SK-N-SH (cell line): ENCODE measurements at places on chromosomes 2 and 18. TPM values are rescaled to one million over a fixed set of nuclear protein-coding genes. Genes with fewer than 3 reads are reported as not detected.

DNA sequence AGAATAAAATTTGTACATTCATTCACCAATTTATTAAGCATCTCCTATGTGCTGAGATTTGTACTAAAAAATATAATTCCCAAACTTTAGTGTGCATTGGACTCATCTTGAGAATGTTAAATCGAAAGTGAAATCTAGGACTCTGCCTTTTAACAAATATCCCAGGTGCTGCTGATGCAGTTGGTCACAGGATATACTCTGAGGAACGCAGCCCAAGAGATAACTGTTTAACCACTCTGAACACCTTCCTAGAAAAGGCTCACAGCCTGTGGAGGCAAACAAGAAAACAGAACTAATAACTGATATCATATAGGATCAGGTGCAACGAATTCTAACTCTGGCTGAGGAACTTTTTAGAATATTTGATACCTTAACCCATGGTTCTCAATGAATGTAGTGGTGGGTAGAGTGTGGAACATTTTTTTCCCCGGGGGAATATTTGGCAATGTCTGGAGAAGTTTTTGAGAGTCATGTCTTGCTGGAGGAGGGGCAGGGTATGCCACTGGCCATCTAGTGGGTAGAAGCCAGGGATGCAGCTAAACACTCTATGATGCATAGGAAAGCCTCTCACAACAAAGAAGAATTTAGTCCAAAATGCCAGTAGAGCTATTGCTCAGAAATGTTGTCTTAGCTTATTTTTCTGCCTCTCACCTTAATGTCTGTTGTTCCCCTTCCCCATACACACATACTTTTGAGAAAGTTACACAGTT, 96.5 kb downstream of the EHBP1 start:
- DNase-seq: no peak

The STARD6 gene
- polyA plus RNA-seq: not detected in 2 replicates

- no peak for DNase-seq
These were observed 14.1 kb upstream of the EML6 start for GRCh38 chr2:54709336-54709809.

DNA sequence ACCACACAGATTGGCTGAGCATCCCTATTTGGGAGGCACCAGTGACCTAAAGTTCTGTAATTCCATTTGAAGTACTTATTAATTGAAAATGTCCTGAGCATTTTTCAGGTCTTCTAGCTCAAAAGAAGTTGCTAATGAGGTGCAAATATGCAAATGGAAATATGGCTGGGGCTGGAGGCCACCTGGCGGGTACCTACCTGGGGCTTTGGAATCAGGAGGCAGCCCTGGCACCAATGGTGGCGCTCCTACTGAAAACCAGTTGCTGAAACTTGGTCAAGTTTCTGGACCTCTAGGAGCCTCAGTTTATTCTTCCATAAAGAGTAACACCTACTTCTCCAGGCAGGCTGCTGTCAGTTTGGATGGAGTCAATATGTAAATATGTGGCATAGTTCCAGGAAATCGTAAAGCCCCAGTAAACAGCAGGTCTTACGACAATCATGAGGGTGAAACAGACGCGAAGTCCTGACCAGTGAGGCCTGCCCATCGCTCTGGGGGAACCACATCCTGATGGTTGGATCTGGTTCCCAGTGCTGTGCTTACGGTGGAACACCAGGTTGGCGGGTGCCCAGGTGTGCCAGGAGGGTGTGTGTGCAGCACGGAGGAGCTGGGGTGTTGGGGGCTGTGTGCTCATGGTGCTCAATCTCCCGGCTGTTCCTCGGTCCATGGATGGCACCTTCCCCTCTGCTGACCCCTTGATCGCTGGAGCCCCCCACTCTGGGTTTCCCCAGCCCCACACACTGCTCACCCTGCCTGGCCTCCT, 186.1 kb downstream of the TWIST2 start:
- DNase-seq: no peak

- no peak for DNase-seq
These were observed 240.2 kb downstream of the TGIF1 start for GRCh38 chr18:3689986-3690763.

The PPP1R1C gene
- 0.26 and 0.41 TPM in 2 replicates for polyA plus RNA-seq

- peak; percentile 6 for DNase-seq
These were observed 109.8 kb downstream of the FSHR start for GRCh38 chr2:49044350-49045079.

The DNER gene
- polyA plus RNA-seq: 1.4 and 1.9 TPM in 2 replicates

The FAM237A gene
- polyA plus RNA-seq: not detected in 2 replicates

- DNase-seq: no peak
These were observed 41.6 kb downstream of the TOGARAM2 start for GRCh38 chr2:29022679-29023078.

DNA sequence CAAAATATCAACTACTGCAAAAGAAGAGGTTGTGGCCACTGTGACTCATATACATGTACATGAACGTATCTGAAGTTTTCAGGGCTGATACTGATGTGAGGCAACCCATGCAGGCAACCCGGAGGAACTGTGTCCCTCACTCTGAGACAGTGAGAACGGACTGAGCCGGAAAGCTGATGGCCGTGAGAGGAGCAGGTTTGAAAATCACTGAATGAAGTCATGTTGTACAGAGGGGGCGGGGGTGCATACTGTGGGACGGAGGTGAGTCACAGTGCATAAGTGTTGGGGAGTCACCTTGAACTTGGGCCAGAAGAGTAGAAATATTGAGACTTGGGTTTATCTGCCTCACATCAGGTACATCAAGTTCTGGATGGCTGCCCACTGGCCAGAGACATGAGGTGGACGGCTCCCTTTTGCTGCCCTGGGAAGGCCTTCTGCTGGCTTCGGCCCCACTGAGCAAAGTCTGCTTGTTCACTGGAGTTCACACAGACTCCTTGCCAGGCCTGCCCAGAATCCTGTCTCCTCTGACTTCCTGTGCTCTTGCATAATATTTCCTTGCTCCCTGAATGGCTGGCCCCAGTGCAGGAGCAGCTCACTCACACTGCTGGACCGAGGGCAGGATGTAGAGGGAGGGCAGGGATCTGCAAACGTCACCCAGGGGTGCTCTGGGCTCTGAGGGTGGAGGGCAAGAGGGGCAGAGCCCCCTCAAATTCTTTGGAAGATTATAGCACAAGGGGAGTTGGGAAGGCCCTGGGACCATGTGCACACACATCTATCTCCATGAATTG, 18.1 kb downstream of the EPAS1 start:
- peak; percentile 50 for DNase-seq

The TAF4B gene
- 1.3 and 1.6 TPM in 2 replicates for polyA plus RNA-seq

The RPRM gene
- 0.03 and 0.15 TPM in 2 replicates for polyA plus RNA-seq

DNA sequence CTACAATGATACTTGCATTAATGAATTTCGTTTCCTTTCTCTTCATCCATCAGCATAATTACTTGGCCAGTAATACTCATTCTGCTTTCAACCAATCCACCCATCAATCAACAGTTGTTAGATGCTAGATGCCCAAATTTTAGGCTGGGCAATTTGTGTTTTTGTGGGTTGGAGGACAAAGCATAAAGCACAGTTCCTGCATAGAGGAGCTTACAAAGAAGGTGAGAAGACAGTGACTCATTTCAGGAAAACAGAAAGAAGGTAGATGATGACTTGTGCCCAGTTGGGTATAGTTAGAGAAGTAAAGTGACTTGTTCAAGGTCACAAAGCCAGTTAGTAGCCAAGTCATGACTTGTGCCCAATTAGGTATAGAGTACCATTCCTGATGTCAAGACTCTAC, 1186.8 kb upstream of the CELF4 start:
- no peak for DNase-seq

DNA sequence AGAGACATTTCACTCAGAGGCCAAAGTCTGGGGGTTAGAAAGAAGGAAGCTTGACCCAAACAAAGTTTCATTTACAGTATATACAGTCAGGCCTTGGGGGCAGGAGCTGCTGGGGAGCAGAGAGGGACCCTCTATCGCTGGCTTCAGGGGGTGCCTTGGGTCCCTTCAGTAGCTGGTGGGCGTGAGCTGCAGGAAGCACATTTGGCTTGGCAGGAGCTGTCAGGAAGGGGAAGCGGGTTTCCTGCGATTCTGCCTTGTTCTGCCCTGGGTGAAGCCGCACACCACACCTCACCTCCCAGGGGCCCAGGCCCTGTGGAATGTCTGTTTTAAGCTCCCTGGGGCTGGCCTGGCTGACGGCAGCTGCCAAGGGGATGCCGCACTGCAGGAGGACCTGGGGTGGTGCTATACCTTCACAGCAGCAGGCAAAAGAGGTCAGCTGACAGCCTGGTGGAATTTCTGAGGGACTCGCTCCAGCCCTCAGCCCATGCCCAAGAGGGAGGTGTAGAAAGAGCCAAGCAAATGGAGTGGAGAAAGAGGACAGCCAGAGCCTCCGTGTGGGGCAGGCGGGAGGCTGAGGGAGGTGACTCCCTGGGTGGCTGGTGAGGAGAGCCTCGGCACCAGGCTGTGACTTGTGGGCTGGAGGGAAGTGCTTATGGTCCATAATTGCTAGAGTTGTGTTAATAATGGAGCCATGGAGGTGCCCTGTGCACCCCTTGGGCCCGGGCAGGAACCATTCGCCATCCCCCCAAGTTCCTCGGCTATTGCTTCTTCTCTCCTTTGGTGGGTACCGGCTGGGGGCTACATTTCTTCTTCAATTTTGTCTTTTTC, 43.9 kb downstream of the PSD4 start:
- no peak for DNase-seq

DNA sequence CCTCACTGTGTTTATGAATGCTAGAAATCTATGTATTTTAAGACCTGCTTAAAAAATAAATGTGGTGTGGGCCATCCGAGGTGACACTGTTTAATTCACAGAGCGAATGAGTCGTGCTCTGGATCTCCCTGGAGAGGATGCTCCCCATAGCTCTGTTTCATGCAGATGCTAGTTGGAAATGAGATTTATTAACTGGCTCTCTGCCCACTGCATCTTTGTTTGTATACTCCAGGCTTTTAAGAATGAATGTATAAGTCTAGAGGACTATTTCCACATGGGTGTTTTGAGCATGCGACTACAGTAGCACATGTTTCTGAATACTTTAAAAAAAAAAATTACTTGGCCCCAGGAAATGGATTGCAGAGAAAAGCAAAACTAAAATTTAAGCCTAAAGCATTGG, 3.9 kb downstream of the MAPRE2 start:
- peak; percentile 52 for DNase-seq

The SCN1A gene
- 0.02 TPM in 1 of 2 replicates, not detected in the other for polyA plus RNA-seq

The MC4R gene
- 0.21 and 0.62 TPM in 2 replicates for polyA plus RNA-seq

- peak; percentile 40 for DNase-seq
These were observed 16.9 kb upstream of the HAAO start for GRCh38 chr2:42809131-42809818.

- no peak for DNase-seq
These were observed 96.1 kb downstream of the CABYR start for GRCh38 chr18:24234850-24235418.

The TCF23 gene
- not detected in 2 replicates for polyA plus RNA-seq

GRCh38 chr2:101030866-101031554, 28.9 kb downstream of the RPL31 start:
- DNase-seq: no peak

DNA sequence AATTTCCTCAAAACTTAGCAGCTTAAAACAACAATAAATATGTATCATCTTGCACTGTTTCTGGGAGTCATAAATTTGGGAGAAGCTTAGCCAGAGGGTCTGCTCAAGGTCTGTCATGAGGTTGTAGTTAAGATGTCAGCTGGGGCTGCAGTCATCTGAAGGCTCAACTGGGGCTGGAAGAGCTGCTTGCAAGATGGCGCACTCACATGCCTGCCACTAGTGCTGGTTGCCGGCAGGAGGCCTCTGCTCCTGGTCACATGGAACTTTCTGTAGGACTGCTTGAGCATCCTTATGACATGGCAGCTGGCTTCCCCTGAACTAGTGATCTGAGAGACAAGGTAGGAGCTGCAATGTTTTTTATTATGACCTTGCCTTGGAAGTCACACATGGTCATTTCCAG, 215.5 kb upstream of the HAAO start:
- no peak for DNase-seq

DNA sequence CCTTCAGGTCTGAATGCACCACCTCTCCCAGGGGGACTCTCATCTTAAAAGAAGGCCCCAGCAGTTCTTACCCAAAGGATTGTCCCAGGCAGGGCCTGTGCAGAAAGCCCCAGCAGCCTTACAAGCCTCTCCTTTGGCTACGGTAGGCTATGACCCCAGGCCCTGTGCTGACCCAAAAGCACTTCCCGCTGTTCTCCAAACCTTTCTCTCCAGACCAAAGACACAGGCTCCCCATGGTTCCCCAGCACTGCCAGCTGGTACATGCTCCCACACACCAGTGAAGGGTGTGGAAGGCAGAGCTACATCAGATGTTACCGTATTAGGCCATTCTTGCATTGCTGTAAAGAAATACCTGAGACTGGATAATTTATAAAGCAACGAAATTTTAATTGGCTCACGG, 35.4 kb downstream of the LBH start:
- no peak for DNase-seq

- no peak for DNase-seq
These were observed 825.8 kb upstream of the FANCL start for GRCh38 chr2:59066787-59067399.

The MERTK gene
- polyA plus RNA-seq: 9.6 and 12.4 TPM in 2 replicates

The NYAP2 gene
- not detected in 2 replicates for polyA plus RNA-seq

The IL36A gene
- polyA plus RNA-seq: not detected in 2 replicates

- no peak for DNase-seq
These were observed 72.6 kb downstream of the ZNF532 start for GRCh38 chr18:58937071-58937886.

DNA sequence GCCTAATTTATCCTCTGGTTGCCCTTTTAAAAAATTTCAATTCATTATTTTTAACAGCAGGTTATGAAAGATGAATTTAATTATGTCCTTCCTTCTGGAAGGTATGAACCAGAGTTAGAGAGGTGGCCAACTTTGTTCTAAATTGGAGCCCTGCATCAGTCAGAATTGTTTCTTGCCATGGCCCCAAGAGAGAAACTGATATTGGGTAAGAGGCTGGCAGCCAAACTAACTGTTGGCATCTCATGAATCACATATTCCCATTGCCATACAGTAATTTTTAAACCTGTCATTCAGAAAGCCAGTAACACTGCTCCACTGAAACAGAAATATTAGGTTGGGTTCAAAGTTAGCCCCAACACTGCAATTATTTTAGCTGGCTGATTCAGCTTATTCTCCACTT, 67.4 kb downstream of the SMAD2 start:
- no peak for DNase-seq

The DPP10 gene
- polyA plus RNA-seq: not detected in 2 replicates

The CD207 gene
- 0.33 and 0.62 TPM in 2 replicates for polyA plus RNA-seq

DNA sequence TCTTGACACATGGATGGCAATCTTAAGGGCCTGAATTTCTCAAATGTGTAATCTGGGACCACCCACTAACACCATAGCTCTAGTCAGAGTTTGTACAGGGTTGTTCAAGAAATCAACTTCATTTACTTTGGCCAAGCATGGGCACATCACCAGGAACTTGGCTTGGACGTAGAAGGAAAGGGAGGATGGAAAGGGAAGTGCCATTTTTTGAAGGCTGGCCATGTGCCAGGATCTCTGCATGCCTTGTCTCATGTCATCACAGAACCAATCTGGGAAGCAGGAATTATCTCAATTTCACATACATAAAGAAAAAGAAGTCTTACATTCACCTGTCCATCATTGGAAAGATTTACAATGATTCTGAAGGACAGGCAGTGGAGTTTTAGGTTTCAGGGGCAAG, 128.1 kb downstream of the ANTXR1 start:
- no peak for DNase-seq

GRCh38 chr2:119293900-119294299, 70.3 kb downstream of the STEAP3 start:
- no peak for DNase-seq

The IL36G gene
- not detected in 2 replicates for polyA plus RNA-seq

- DNase-seq: no peak
These were observed 867 bp downstream of the RBBP8 start for GRCh38 chr18:22933966-22934423.
